ENCODE measurements at places on chromosomes 4 and X. TPM values are rescaled to one million over a fixed set of nuclear protein-coding genes. Genes with fewer than 3 reads are reported as not detected.

The GYPB gene
- not detected for total RNA-seq

- no peak overlapping the region for H3K27ac ChIP-seq
- no peak overlapping the region for H3K4me3 ChIP-seq
- no peaks in the 10 kb centered on the region for H3K27me3 ChIP-seq
- DNase-seq: no peak
Observed at GRCh38 chr4:48602763-48603162, 112.7 kb downstream of the ZAR1 start.

The PRR32 gene
- total RNA-seq: not detected

The SULT1E1 gene
- total RNA-seq: not detected

DNA sequence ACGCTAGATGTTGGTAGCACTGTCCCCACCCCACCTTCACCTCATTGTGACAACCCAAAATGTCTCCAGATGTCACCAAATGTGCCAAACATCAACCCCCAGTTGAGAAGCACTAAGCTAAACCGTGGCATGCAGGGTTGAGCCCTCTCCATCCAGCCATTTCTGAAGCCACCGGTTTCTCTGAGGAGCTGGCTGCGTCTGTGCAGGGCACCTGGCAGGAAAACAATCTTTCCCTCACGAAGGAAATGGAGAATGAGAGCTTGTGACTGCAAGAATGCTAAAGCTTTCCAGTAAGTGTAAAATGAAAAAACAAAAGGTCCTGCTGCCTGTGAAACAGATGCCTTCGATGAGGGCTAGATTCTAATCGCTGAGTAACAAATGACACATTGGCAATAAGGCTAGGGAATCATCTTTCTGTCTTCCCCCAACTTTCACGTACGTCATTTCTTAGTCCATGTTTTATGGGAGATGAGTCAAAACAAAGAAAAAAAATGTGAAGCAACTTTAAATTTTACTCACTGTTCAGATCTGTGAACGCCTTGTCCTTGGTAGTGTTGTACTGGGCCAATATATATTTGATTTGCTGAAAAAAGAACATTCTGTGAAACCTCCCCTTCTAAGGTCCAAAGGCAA, 59.9 kb downstream of the PROM1 start:
- no peaks in the 10 kb centered on the region for H3K4me1 ChIP-seq
- H3K36me3 ChIP-seq: no peaks in the 10 kb centered on the region
- peak overlapping the region; percentile 3 for H3K27ac ChIP-seq
- H3K4me3 ChIP-seq: peak overlapping the region; percentile 13

The SLC16A2 gene
- total RNA-seq: 0.30 TPM

The MAGEA10 gene
- not detected for total RNA-seq

DNA sequence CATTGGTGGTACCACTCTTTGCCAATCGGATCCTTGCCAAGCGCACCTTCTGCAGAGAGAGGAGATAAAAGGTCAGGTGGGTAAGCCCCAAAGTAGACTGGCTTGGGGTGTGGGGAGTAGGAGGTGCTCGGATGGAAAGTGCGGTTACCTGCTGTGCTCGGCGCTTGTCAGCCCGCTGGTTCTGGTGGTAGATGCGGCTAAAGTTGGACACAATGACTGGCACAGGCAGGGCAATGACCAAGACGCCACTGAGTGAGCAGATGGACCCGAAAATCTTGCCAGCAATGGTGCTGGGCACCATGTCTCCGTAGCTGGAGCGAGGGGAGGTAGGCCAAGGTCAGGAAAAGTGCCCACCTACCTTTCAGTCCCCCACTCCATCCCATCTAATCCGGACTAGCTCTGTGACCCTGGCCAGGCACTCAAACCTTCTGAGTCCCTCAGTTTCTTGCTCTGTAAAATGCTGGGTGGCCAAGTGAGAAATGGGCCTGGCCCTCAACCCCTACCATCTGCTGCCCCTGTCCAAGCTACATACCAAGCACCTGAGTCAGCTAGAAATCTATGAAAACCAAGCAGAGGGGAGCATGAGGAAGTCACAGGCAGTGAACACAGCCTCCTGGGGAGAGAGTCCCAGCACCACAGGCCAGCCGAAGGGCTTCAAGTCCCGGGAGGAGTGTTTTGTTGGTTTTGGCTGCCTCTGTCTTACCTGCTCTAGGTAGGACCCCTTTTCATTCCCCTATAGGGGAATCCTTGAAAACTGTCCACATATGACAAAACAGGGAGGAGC, 4.7 kb downstream of the KCND1 start:
- no peak overlapping the region for H3K4me3 ChIP-seq
- DNase-seq: no peak
- H3K4me1 ChIP-seq: peaks cover 3% of the 10 kb centered on the region
- no peak overlapping the region for H3K27ac ChIP-seq
- H3K36me3 ChIP-seq: no peaks in the 10 kb centered on the region
- H3K27me3 ChIP-seq: peaks cover 19% of the 10 kb centered on the region

DNA sequence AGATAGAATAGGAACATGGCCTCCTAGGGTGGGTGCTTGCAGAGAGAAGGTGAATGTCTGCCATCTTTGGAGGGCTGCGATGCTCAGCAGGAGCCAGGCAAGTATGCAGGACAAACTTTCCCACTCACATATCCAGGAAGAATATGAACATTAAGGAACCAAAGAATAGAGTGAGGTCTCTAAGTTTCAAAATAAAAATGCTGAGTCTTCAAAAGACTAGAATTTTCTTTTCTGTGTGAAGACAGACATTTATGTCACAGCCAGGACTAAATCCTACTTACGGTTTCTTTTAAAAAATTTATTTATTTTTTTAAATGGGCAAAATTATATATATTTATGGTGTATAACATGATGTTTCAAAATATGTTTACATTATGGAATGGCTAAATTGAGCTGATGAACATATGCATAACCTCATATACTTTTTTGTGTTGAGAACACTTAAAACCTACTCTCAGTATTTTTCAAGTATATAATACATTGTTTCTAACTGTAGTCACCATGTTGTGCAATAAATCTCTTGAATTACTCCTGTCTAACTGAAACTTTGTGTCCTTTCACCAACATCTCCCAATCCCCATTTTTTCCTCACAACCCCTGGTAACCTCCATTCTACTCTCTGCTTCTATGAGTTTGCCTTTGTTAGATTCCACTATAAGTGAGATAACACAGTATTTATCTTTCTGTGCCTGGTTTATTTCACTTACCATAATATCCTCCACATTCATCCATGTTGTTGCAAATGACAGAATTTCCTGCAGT, 177.8 kb upstream of the HAND2 start:
- no peak overlapping the region for H3K27ac ChIP-seq
- H3K27me3 ChIP-seq: peaks cover 7% of the 10 kb centered on the region

The HNRNPD gene
- total RNA-seq: 255 TPM

DNA sequence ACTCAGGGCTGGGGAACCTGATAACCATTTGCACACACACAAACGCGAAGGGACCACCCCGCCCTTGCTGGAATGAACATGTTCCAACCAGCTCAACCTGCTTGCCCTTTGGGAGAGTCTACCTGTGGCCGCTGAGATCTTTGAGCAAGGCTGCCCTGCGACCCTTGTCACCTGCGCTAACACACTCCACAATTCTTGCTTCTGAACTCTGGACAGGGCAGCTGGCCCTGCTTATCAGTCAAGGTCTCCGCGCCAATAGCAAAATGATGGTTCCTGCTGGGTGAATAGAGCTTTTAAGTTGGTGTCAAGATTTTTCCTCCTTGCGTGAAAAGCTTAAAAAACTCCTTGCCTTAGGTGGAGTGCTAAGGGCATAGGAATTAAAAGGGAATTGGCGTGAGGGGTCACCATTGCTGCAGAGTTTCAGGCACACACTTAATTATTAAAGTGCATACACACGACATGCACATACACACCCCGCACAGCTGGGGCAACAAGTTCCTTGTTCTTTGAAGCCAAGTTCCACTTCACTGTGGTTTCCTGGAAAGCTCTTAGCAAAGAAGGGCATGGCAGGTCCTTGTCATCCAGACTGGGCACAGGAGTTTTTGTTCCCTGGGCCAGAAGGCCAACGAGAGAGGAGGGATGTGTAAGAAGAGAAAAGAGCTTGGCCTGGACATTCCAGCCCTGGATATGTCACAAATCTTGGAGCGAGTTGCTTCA, 207.7 kb downstream of the STIM2 start:
- no peaks in the 10 kb centered on the region for H3K27me3 ChIP-seq
- H3K4me1 ChIP-seq: no peaks in the 10 kb centered on the region
- DNase-seq: no peak
- H3K27ac ChIP-seq: no peak overlapping the region

- DNase-seq: no peak
- no peak overlapping the region for H3K4me3 ChIP-seq
- peaks cover 17% of the 10 kb centered on the region for H3K27me3 ChIP-seq
- H3K4me1 ChIP-seq: no peaks in the 10 kb centered on the region
Observed at GRCh38 chr4:109875106-109875505, 27.2 kb downstream of the LRIT3 start.

GRCh38 chrX:31058284-31058683, 13.6 kb downstream of the FTHL17 start:
- no peak overlapping the region for H3K4me3 ChIP-seq
- peaks cover 5% of the 10 kb centered on the region for H3K4me1 ChIP-seq
- DNase-seq: no peak
- H3K27me3 ChIP-seq: peaks cover 7% of the 10 kb centered on the region

DNA sequence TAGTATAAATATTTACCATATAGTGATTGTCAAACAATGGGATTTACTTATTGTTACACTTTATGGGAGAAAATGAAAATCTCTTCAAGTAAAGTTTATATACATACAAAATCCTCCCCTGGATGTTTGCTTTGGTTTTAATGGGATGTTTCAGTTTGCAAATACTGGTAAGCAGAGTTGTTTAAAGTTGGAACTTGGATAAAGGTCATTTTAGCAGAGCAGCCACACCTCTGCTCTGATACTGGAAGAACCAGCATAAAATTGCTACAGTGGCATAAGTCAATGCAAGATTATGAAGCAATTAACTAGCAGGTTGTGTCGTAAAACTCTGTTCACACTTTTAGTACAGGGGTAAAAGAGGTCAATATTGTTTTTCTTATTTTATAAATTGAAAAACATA, 101.2 kb downstream of the TRAPPC11 start:
- no peak for DNase-seq
- H3K4me1 ChIP-seq: no peaks in the 10 kb centered on the region
- H3K27ac ChIP-seq: no peak overlapping the region
- peaks cover 15% of the 10 kb centered on the region for H3K27me3 ChIP-seq
- H3K36me3 ChIP-seq: no peaks in the 10 kb centered on the region

The ART3 gene
- not detected for total RNA-seq

DNA sequence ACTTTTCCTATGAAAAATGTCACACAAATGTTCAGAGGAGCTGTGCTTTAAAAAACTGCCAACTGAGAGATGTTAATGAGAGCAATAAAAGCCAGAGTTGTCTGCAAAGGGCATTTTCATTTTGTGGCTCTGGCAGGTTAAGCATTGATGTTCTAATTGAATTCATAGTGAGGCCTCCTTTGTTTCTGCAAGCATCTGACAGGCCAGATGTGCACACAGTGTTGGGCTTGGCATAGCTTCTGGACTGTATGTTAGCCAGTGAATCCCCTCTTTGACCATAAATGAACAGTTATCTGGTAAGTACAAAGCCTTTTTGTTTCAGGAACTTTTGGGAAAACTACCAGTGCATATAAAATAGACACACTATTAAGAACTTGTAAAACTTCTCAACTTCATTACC, 81.9 kb downstream of the JADE3 start:
- H3K27ac ChIP-seq: no peak overlapping the region
- peaks cover 33% of the 10 kb centered on the region for H3K27me3 ChIP-seq
- no peak for DNase-seq
- no peaks in the 10 kb centered on the region for H3K36me3 ChIP-seq

The TRAM1L1 gene
- total RNA-seq: 0.19 TPM

- H3K27me3 ChIP-seq: no peaks in the 10 kb centered on the region
- no peak overlapping the region for H3K4me3 ChIP-seq
- no peaks in the 10 kb centered on the region for H3K4me1 ChIP-seq
- no peak for DNase-seq
Observed at GRCh38 chr4:60042941-60043340, 1157.2 kb upstream of the ADGRL3 start.

The USP17L21 gene
- total RNA-seq: not detected

DNA sequence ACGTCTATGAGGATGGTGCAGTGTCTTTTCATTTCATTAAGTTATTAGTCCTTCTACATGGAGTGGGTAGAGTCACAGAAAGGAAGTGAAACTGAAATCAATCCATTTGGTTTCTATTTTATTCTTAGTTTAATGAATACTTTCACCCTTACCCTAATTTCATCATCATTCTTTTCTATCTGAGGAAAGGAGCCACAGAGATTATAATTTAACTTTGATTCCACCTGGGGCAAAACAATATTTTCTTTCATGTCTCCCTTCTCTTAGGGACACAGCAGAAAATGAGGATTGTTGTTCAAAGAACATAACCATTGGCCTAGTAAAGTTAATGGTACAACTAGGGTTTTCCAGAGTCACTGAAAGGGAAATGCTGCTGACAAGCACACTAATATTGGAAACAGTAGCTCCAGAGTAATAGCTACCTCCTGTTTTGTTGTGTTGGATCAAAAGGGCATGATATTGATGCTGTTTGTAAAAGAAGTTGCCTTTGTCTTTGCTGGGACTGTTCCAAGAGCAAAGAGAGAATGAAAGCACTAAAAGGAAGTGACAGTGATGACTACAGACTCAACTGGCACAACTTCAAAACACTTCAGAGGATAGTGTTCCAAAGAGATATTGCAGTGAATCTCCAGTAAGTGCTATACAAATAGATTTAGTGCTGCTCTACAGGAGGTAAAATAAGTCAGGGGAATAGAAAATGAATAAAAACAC, 247.1 kb upstream of the PITX2 start:
- H3K4me1 ChIP-seq: no peaks in the 10 kb centered on the region
- no peak overlapping the region for H3K27ac ChIP-seq
- H3K27me3 ChIP-seq: no peaks in the 10 kb centered on the region

- H3K4me1 ChIP-seq: no peaks in the 10 kb centered on the region
- H3K4me3 ChIP-seq: no peak overlapping the region
- no peaks in the 10 kb centered on the region for H3K27me3 ChIP-seq
- H3K27ac ChIP-seq: no peak overlapping the region
- no peak for DNase-seq
Observed at GRCh38 chrX:31884535-31884934, 812.7 kb upstream of the FTHL17 start.

- DNase-seq: no peak
- H3K27ac ChIP-seq: no peak overlapping the region
- no peaks in the 10 kb centered on the region for H3K27me3 ChIP-seq
- H3K4me3 ChIP-seq: no peak overlapping the region
- H3K4me1 ChIP-seq: no peaks in the 10 kb centered on the region
Observed at GRCh38 chr4:18934197-18934596, 912.6 kb upstream of the LCORL start.

DNA sequence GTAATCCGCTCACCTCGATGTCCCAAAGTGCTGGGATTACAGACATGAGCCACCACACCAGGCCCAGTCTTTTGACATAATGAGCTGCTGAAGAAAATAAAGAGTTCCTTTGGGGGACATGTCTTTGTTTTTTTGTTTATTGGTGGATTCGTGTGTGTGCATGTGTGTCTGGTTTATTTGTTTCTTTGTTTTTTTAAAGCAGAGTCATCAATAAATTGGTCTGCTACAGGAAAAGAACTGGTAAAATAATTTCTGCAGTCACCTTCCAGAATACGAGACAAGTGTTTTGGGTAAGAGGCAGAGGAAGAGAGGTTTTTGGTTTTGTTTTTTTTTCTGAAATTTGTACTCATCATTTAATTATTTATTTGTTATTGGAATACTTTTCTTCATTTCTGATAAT, 51.5 kb upstream of the PPP3CA start:
- H3K27ac ChIP-seq: no peak overlapping the region
- H3K4me1 ChIP-seq: peaks cover 13% of the 10 kb centered on the region
- no peak overlapping the region for H3K4me3 ChIP-seq
- H3K36me3 ChIP-seq: no peaks in the 10 kb centered on the region
